ENCODE measurements at places on chromosomes 5 and 9.

- DNase-seq, result no peak
Measured at GRCh38 chr5:8396756-8397155, 527.8 kb downstream of the MTRR start.

DNA sequence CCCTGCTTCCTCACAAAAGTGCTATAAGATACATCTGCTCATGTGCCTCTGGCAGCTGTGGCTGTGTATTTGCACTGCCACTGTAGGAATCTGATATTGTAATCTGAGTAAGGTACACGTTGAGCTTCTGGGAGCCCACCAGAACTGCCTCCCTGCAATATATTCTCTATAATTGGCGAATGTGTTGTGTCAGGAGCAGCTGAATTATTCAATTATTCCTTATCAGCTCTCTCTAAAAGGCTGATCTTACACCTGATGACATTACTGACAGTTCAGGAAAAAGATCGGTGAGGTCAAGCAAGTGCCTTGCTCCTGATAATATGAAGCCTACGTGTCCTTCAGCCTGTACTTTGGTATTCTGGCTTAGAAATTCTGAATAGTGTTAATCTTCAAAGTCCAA lies 1015.0 kb downstream of the CDH9 start:
- DNase-seq, result no peak

GRCh38 chr9:4742246-4742645 lies 1.2 kb upstream of the AK3 start:
- DNase-seq, result no peak

DNA sequence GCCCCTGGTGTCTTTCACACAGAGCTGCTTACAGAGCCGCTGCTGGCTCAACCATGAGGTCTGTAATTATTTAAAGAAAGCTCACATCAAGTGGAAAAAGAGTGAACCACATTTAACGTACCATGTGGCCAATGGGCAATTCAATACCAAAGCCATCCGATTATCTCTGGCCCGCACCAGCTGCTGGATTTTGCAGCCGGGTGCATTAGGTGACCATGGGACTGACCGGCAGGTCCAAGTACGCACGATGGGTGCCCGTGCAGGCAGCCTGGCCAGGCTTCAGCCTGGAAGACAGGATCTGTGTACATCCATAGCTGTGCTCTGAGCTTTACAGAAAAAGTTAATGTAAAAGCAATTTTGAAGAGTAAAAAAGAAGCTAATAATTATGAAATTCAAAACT lies 20.5 kb downstream of the PPARGC1B start:
- no peak for DNase-seq

Measured in CD4-positive, alpha-beta T cell treated with Interleukin-12 subunit alpha and Interleukin-12 subunit beta, for 1 hour (primary cell).